ENCODE measurements at places on chromosomes 16 and 17.

GRCh38 chr16:84082835-84083569 is 33.7 kb downstream of the MBTPS1 start:
- no peak for DNase-seq

DNA sequence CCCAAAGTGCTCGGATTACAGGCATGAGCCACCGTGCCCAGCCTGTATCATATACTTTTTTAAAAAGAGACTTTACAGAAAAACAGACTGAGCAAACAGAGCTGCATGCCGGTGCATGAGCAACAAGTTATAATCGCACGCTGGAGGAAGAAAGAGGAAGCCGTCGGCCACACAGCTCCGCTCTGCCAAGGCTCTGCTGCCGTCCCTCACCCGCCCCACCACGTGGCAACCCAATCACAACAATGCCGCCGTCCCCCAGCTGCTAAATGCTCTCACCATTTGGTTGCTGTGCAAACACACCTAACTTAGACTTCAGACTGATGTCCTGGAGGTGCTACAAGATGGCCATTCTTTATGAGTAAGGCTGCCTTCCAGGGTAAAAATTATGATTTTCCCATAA is 83.5 kb downstream of the ADCY9 start:
- no peak for DNase-seq

DNA sequence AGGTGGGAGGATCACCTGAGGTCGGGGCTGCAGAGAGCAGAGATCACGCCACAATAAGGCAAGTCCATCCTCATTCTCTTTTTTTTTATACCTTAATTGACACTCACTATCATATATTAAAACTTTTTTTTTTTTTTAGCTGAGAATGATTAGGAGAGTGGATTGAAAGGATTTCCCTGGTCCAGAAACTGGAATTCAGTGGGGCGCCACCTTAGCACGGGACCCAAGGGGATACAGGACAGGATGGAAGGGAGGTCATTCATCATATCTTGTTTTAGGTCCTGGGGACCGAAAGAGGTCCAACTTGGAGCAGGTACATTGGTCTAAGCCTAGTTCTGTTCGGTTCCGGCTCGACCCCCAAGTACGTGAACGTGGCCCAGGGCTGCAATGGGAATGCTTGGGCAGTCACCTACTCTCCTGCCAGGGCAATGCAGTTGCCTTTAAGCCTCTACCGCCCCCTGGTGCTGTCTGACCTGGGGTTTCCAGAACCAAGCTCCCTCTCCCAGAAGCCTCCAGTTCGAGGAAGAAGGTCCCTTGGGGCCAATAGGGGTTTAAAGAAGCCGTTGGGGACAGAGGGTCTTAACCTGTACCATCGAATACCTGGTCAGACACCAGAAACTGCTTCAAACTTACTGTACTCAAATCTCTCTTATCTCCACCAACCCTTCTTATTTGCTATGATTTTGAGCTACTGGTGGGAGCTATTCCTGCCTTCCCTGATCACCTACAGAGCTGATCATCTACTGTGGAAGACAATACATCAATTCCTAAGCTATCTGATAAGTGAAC is 19.9 kb upstream of the GPATCH8 start:
- peak; percentile 80 for DNase-seq

DNA sequence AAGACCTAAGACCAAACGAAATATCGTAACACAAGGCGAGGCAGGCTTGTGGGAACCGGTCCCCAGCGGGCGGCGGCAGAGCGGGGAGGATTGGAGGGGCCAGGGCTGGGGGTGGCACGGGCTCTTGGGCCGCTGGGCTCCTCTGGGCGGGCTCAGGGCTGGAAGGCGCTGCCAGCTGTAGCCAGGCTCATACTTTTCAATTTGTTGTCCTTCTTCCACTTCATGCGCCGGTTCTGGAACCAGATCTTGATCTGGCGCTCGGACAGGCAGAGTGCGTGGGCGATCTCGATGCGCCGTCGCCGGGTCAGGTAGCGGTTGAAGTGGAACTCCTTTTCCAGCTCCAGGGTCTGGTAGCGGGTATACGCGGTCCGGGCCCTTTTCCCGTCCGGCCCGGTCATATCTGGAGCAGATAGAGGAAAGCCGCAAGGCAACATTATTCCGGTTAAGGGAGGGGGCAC is 1.5 kb downstream of the HOXB5 start:
- DNase-seq, result no peak

GRCh38 chr16:87366288-87366687 is 17.3 kb downstream of the FBXO31 start:
- DNase-seq, result no peak

- peak; percentile 90 for DNase-seq
Measured at GRCh38 chr17:42677921-42678781, 1.4 kb upstream of the PLEKHH3 start.

GRCh38 chr16:2148714-2149629 is 547 bp downstream of the RAB26 start:
- DNase-seq, result peak; percentile 64

- DNase-seq, result no peak
Measured at GRCh38 chr17:81210466-81210865, 12.3 kb downstream of the CEP131 start.

DNA sequence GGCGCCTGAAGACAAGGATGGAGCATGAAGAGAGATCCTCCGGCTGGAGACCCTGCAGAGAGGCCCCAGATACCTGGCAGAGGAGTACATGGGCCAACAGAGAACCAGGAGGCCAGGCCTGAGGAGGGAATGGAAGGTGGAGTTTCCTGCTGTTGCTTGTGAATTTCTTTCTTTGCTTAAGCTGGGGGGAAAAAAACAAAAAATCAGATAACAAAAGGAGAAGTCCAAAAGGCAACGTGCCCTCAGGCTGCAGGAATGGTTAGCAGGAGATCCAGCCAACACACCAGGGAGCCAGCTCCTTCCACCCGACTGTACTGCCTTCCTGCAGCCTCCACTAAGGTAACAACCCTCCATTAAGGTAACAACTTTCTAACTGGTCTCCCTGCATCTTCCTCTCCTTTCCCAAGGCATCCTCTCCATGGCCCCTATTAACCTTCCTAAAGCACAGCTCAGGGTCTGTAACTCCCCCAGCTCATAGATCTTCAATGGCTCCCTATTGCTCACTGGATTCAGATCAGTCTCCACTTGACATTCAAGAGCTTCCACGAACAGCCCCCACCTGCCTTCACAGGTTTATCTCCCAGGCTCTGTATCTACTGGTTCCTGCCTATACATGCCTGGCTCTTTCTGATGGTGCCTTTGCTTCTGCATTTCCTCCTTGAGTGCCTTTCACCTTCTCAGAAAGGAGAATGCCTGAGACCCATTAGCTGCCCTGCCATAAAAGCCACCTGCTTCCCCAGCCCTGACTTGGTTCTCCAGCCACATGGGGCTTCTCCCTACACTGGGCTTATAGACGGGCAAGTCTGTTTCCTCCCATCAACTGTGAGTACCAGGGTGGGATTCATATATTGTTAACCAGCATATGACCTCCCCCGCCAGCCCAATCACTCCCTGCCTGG is 725 bp upstream of the ARL5C start:
- DNase-seq, result no peak

GRCh38 chr16:4358831-4359561 is 7.9 kb upstream of the PAM16 start:
- DNase-seq, result peak; percentile 80

DNA sequence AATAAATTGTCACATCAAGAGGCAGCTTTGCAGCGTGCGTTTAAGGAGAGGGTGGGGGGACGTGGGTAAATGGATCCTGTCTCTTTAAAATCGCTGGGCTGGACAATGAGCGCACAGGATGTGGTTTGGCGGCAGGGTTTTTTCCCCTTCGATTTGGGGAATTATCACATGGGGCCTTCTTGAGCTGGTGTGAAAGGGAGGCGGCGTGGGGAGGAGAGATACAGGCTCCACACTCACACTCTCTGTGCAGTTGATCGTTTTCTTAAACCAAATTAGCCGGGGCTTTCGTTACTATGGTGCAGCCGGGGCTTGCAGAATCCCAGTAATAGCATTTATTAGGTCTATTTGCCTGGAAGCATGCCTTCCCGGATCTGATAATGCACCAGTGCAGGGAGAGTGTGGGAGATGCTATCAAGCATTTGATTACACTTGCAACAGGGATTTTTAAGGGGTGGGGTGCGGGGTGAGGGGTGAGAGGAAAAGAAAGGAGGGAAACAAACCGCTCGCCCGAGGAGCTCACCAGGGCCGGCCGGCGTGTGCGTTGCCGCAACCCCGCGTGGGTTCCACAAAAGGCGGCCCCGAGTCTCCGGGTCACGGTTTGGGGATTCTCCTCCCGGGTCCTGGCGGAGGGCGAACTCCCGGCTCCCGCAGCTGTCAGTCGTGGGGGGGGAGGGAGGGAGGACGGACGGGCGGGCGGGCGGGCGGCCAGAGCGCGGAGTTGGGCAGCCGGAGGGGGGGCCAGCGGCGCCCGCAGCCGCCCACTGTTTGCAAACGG is 58.8 kb upstream of the GSE1 start:
- DNase-seq, result peak; percentile 92

GRCh38 chr16:61770301-61770700 is 265.9 kb downstream of the CDH8 start:
- DNase-seq, result no peak

All from GM13976 (cell line).